Smooth muscle cell of the coronary artery (primary cell): ENCODE measurements at places on chromosomes 5 and 9. TPM values are rescaled to one million over a fixed set of nuclear protein-coding genes. Genes with fewer than 3 reads are reported as not detected.

The SPARC gene
- total RNA-seq: 1,374 and 1,996 TPM in 2 replicates

The OR1B1 gene
- total RNA-seq: 0.08 TPM in 1 of 2 replicates, not detected in the other

The ZSWIM6 gene
- total RNA-seq: 5.3 and 8.0 TPM in 2 replicates

The IFNB1 gene
- not detected in 2 replicates for total RNA-seq

The ARSI gene
- 0.83 and 2.3 TPM in 2 replicates for total RNA-seq

The TRPM3 gene
- total RNA-seq: 0.90 and 11.9 TPM in 2 replicates

The PHAX gene
- 29.4 and 39.1 TPM in 2 replicates for total RNA-seq

The GPR151 gene
- not detected in 2 replicates for total RNA-seq

The WDR31 gene
- total RNA-seq: 0.83 and 5.3 TPM in 2 replicates

The TRMO gene
- 9.9 and 12.2 TPM in 2 replicates for total RNA-seq

The PCA3 gene
- not detected in 2 replicates for total RNA-seq

The OGN gene
- total RNA-seq: 0.90 and 2.1 TPM in 2 replicates

The CCDC69 gene
- total RNA-seq: 0.38 and 5.9 TPM in 2 replicates

The ANKRD18B gene
- 0.83 TPM in 1 of 2 replicates, not detected in the other for total RNA-seq

The IL13 gene
- not detected in 2 replicates for total RNA-seq

The STKLD1 gene
- 0.35 and 0.75 TPM in 2 replicates for total RNA-seq

The NKD2 gene
- total RNA-seq: 0.70 and 12.5 TPM in 2 replicates

The PRLR gene
- under 0.01 and 0.08 TPM in 2 replicates for total RNA-seq

The ANXA2R gene
- 1.4 and 2.0 TPM in 2 replicates for total RNA-seq

The C5orf24 gene
- 13.8 and 36.5 TPM in 2 replicates for total RNA-seq

The ANP32B gene
- total RNA-seq: 11.3 and 21.1 TPM in 2 replicates

The SEMA6A gene
- total RNA-seq: under 0.01 and 0.08 TPM in 2 replicates

The FGF18 gene
- total RNA-seq: 0.12 TPM in 1 of 2 replicates, not detected in the other

The ECSCR gene
- total RNA-seq: 0.23 and 12.6 TPM in 2 replicates

The NDOR1 gene
- total RNA-seq: 1.6 and 3.2 TPM in 2 replicates

The CLTA gene
- 185 and 417 TPM in 2 replicates for total RNA-seq

The LECT2 gene
- not detected in 2 replicates for total RNA-seq

The CRHBP gene
- total RNA-seq: 0.38 and 0.82 TPM in 2 replicates

The EMB gene
- 0.94 and 32.7 TPM in 2 replicates for total RNA-seq

The ZBTB43 gene
- 24.3 and 28.2 TPM in 2 replicates for total RNA-seq

The PNPLA7 gene
- 0.60 and 4.1 TPM in 2 replicates for total RNA-seq

The SERF1B gene
- 2.7 and 17.6 TPM in 2 replicates for total RNA-seq

The PCDHGA2 gene
- 1.2 and 1.7 TPM in 2 replicates for total RNA-seq

The SPATA31C2 gene
- not detected in 2 replicates for total RNA-seq

The NFIB gene
- total RNA-seq: 24.0 and 42.1 TPM in 2 replicates

The GADD45G gene
- total RNA-seq: 0.08 and 3.3 TPM in 2 replicates

The SLC46A2 gene
- not detected in 2 replicates for total RNA-seq

The CFAP77 gene
- not detected in 2 replicates for total RNA-seq

The IFNA21 gene
- total RNA-seq: not detected in 2 replicates

The GRM6 gene
- total RNA-seq: not detected in 2 replicates

The LCP2 gene
- not detected in 2 replicates for total RNA-seq
